ENCODE measurements at places on chromosomes 16 and 17.

- DNase-seq, result no peak
These were observed 82.2 kb upstream of the CDC42EP4 start for GRCh38 chr17:73393962-73394361.

DNA sequence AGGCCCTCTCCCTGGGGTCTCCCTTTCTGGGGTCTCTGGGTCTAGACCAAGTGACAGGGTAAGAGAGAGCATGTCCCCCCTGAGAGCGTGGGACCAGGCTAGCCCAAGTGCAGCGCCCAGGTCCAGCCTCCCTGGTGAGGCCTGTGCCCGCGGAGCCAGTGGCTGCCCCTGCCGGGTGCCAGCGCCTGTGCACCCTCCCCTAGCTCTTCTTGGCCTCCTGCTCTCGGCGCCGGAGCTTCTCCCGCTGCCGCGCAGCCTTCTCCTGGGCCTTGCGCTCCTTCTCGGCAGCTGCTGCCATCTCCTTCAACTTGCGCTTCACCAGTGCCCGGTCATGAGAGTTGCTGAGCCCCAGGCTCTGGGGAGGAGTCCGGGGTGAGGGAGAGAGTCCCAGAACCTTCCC, 17.3 kb downstream of the SAMD14 start:
- no peak for DNase-seq

DNA sequence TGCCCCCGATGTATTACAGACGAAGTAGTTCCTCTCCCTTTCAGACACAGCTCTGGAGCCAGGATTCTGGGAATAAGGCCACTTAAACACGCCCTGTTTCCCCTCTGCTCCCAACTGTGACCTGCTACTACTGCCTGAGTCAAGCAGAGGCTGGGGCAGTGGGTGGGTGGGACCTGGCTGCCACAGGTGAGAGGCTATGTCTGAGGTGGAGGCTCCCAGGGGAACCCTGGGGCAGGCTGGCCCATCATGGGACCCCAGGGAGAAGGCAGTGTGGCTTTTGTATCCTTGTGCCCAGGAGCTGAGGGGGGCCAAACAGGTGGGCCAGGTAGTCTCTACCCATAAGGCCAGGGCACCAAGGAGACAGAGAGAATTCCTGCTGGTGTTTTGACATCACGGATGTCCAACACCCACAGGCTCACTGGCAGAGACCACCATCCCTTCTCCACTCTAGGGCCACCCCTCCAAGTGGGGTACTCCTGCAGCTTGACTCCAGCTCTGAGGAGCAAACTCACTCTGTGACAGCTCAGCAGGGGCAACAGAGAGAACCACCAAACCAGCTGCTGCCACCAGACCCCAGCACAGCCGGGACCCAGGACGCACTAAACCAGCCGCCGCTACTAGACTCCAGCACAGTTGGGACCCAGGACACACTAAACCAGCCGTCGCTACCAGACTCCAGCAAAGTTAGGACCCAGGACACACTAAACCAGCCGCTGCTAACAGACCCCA, 105.3 kb upstream of the SMURF2 start:
- no peak for DNase-seq

DNA sequence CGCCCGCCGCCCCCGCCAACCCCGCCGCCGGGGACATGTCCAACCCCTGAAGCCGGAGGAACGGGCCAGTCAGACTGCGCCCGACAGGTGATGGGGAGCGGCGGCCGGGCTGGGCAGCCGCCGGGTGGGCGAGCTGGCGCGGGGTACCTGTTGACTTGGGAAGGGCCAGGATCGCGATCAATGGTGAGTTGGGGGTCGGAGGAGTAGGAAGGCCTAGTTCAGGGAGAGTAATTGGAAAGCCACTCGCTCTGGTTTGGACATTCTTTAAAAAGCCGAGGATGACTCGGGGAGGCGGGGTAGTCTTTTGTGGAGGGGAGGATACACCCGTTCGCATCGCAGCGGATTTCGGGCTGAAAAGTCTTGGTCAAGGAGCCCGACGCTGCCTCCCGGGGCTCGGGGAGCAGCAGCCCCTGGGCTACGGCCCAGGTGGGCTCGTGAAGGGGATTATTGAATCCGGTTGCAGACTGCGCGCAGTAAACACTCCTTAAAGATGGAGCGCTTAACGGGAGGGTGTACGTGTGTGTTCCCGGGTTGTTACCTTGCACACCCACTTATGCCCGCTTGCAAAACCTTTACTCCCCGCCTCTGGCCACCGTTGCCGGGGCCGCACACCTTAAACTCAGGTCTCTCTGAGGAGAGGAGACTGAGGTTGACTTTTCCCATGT, 123.8 kb downstream of the GOSR1 start:
- no peak for DNase-seq

- no peak for DNase-seq
These were observed 2.4 kb upstream of the TBX2 start for GRCh38 chr17:61397086-61397842.

DNA sequence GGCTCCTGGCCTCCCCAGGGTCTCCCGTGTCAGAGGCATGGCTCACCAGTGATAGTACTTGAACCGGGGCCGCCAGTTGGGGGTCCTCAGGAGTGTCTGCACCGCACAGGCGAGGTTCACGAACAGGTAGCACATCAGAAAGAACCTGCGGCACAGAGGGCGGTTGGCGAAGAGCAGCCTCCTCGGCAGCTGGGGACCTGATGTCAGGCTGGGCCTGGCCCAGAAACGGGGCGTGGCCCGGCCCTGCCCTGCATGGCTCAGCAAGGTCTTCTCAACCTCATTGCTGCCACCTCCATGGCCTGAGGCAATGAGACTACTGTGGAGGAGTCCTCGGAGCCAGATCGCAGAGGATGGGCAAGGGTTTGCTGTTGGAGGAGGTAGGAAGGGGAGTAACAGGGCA, 4.1 kb upstream of the LCAT start:
- DNase-seq, result no peak

DNA sequence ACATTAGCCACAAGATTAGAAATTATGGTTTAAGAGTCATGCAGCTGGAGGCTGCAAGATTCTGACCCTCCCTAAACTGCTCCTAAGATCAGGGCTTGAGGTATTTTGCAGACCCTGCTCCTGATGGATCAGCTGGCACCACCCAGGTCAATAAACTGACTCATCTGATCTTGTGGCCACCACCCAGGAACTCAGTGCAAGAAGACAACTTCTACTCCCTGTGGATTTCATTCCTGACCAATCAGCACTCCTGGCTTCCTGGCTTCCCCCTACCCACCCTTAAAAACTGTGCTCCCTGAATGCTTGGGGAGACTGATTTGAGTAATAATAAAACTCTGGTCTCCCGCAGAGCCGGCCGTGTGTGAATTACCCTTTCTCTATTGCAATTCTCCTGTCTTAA, 25.0 kb upstream of the MILR1 start:
- DNase-seq, result no peak

- DNase-seq, result peak; percentile 67
These were observed 5.7 kb downstream of the GRN start for GRCh38 chr17:44350733-44351226.

DNA sequence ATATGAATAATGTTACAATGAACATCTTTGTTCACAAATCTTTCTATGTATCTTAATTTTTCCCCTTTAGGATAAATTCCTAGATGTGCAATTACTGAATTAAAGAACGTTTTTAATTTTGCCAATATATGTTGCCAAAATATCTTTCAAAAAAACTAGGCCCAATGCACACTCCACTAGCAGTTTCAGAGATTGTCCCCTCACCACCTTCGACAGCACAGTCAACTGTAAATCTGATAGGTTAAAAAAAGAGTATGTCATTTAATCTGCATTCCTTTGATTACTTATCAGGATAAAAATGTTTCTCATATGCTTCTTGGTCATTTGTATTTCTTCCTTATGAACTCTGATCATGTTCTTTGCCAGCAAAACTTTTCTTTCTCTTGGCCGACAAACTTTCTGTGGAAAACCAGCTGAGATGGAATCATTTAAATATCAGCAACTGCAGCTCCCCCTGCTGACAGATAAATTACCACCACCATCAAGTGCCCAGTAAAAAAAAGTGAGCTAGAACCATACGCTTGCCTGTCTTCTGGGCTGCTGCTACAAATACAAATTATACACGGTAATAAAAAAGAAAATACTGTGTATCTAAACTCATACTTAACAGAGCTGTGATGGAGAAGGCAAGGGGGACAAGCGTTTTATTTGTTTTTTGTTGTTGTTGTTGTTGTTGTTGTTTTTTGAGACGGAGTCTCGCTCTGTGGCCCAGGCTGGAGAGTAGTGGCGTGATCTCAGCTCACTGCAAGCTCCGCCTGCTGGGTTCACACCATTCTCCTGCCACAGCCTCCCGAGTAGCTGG, 19.6 kb upstream of the KANSL1 start:
- DNase-seq, result no peak

DNA sequence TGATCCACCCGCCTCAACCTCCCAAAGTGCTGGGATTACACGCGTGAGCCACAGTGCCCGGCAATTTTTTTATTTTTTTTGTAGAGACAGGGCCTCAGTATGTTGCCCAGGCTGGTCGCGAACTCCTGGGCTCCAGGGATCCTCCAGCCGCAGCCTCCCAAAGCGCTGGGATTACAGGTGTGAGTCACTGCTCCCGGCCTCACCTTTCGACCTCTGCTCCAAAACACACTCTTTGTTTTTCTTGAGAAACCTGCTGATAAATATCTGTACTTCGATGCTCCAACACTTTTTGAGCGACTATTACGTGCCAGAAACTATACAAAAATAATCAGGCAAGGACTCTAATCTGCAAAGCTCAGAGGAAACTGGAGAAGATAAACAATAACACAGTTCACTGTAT, 1.0 kb downstream of the MED1 start:
- no peak for DNase-seq

DNA sequence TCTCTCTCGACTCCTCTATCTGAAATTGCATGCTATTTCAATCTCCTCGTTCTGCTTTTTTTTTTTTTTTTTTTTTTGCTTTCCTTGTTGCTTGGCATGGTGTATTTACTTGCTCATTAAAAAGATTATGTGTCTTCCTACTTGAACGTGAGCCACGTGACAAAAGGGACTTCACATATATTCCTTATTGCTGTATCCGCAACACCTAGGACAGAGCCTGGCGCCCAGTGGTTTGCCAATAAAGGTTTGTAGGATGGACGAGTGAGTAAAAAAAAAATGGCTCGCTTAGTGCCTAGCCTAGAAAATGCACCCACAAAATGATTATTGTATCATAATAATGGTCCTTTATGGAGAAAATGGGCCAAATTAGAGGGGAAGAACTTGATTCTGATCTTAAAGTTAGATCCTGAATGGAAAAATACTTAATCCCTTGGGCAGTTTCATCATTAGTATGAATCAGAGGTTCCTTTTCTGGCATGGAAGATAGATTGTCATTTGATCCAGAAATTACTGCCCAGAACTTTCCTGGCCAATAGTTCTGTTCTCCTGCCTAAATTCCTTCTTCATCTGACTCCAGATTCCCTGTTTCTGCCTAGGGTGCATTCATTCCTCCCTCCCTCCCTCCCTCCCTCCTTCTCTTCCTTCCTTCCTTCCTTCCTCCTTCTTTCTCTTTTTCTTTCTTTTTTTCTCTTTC, 13.6 kb upstream of the TMEM220 start:
- no peak for DNase-seq

GRCh38 chr16:75377729-75378386, 55.4 kb downstream of the CFDP1 start:
- DNase-seq, result no peak

DNA sequence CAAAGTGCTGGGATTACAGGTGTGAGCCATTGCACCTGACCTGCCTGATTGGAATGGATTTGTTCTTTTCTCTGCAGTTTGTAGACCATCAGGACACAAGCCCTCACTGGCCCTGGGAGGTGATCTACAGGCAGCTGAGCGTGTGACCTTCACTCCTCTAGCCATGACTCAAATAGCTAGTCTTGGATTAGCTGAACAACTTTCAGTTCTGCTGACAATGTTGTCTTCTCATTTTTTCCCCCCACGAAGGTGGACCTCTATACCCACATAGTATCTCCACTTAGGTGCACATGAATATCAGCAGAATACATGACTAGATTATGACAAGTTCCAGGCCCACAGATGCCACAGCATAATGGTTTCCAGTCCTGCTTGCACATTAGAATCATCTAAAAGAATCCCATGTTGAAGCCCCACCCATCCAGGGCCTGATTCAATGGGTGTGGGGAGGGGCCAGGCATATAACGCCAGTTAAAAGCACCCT, 36.8 kb downstream of the HS3ST3B1 start:
- DNase-seq, result no peak
